ENCODE measurements at places on chromosomes 5 and 9.

DNA sequence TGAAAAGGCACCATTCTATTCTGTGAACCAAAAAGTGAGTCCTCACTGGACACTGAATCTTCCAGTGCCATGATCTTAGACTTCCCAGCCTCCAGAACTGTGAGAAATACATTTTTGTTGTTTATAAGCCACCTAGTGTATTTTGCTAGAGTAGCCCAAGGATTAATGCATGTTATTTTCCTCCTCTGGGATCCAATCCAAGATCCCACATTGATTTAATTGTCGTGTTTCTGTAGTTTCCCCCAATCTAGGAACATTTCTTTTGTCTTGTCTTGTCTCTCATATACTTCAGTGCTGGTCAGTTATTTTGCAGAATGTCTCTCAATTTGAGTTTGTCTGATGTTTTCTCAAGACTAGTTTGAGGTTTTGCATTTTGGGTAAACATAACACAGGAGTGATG lies 36.4 kb downstream of the GDNF start:
- DNase-seq: no peak

DNA sequence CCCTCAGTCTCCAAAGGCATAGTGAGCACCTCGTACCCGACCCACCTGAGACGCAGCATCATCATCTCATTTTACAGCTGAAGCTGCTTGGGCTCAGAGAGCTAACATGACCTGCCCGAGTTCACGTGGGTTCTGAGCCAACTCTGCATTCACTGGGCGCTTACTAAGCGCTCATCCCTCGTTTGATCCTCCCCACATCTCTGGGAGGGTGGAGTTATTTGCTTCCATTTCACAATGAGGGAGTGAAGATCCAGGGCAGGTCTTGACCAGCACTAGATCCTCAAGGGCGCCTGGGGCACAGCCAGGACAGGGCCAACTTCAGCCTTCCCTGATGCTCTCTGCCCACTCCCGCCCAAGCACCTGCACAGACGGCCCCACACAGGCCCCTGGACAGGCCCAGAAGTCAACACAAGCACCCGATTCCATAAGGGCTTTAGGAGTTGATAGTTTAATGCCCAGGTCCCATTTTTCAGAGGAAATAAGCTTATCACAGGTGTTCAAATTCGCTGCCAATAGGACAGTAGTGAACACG lies 80.8 kb downstream of the HRH2 start:
- DNase-seq: no peak

DNA sequence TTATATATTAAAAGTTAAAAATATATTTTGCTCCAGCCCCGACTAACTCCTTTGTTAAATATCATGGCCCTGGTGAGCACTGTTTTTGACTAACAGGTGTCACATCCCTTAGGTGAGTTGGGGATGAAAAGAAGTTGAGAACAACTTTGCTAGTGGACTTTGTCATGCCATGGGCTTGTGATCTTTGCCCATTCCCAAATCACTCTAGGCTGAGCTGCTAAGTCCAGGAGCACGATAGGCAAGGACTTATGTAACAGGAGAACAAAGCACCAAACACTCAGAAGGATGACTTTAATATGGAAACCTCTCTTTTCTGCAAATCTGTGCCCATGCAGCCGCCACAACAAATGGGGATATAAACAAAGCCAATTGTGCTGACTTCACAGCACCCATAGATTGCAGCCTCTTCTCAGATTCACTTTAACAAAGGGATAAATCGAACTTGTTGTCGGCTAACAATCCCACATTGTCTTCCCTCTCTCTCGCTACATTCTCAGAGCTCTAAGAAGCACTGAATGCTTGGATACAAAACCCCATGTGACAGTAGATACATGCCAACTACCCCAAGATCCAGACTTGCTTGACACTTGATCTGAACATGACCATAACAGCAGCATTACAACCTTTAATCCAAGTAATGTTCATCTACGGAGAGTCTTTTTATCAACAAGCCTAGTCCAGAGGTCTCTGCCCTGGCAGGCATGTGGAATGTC lies 86.8 kb upstream of the CD180 start:
- no peak for DNase-seq

DNA sequence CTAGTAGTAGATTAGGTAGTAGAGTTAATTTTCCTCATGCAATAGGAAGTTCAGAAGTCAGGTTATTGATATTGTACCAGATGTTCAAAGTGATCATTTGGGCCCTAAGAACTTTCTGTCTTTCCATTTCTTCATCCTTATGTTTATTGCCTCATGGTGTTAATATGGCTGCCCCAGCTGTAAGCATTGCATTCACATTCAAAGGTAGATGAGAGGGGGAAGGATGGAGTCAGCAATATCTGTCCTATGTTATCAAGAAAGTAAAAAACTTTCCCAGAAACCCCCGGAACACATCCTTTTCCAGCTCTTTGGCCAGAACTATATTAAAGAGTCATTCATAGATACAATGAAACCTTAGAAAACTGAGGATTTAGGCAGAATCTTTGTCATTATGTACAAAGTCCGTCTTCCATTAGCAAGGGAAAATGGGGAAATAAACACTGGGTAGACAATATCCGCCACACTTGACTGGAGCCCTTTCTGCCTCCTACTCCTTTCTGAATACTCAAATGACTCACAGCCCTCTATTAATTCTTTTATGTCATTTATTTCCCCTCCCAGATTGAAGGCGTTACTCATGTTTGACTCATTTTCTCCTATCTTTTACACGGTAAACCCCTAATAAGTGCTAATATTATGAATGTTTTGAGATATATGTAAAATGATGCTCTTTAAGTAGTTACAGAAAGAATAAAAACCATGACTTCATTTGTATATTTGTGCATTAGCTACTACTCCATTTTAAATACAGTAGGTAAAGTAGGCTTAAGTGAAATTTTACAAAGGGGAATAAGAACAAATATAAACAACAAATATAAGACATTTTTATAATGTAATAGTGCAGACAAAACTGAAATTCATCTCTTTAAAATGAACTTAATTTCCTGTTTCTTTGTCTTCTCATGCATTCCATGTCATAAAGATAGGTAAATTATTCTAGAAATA lies 127.6 kb downstream of the SLF1 start:
- no peak for DNase-seq

- no peak for DNase-seq
Measured at GRCh38 chr9:615756-616155, 225.7 kb upstream of the DMRT1 start.

DNA sequence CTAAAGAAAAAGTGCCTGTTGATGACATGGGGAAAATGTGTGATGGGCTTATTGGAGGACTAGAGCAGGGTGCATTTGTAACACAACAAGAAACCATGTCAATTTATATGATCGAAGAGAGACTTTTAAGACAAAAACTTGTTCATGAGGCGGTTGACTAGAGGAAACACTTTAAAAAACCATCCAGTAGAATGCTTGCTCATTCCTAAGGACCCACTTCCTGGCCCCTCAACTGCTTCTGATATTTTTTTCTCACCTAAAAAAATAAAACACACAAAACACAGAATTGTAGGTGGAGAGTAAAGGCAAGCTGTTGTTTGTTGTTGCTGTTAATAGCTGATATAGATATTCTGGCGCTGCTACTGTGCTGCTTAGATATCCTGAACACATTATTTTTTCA lies 50.6 kb downstream of the SPIN1 start:
- DNase-seq: no peak

GRCh38 chr9:134942011-134942787 lies 24.5 kb upstream of the FCN1 start:
- DNase-seq: no peak

DNA sequence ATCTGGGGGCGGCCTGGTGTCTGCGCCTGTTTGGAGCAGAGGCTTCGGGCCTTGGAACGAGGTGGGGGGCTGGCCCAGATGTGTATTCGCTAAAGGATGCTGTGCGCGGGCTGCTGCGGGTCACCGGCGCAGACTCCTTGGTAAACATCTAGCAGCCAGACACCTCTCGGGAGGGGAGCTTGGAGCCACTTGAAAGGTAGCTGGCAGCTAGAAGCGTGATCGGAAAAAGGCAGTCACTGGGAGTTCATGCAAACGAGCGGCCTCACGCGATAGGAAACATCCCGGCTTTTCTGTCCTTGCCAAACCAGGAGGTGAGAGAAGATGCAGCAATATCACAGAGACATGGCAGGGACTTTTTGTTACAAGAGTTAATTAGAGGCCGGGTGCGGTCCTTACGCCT lies 8.1 kb downstream of the LAMC3 start:
- DNase-seq: no peak

DNA sequence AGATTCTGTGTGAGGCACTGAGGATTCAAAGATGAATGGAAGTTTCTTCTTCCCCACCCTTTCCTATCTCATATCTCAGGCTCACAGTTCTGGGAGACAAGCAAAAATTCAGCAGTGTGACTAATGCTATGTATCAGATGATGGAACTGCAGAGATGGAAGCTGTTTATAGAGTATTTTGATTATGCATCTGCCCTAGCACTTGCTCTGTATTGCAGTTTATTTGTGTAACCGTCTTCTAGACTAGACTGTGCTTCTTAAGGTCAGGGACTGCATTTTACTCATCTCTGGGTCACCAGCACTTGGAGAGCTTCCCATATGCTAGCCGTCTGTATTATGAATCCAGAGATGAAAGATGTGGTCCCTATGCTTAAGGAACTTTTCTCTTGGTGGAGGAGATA lies 12.6 kb downstream of the CAVIN4 start:
- no peak for DNase-seq

DNA sequence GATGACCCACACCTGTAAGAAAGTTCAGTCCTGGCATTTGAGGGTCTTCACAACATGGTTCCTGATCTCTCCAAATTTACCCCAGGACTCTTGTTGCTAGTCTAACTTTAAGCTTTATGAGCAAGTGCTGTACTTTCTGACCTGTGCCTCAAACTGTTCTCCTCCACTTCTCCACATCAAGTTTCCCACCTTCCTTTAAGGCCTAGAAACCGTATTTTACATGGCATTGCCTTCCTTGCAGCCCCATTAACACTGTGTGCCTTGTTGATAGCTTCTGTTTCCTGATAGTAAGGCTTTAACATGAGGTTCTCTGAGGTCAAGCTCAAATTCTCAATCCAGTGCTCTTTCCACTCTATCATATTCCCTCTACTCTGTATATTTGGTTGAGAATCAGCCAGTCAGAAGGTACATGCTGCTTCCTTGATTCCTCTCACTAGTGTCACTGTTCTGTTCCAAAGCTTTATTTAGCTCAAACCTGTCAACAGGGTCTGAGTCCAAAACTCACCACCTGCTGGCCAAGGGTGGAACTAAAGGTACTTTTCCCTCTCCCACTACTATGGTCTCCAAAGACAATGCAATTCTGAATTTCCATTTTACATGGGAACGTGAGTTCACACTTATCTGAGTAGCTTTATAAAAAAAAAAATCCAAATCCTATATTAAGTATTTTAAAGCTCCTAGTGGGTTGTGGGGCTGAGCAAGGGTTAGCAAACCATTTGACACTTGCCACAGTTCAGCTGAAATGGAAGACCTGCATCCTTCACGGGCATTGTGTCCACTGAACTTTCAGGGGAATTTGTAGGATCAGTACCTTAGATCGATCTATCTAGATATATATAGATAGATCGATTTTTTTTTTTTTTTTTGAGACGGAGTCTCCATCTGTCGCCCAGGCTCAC lies 21.1 kb downstream of the VCP start:
- no peak for DNase-seq

GRCh38 chr5:73647721-73648120 lies 21.7 kb downstream of the ARHGEF28 start:
- DNase-seq: no peak

GRCh38 chr9:35594471-35594870 lies 10.6 kb upstream of the TESK1 start:
- no peak for DNase-seq

- peak; percentile 13 for DNase-seq
Measured at GRCh38 chr5:102711525-102712385, 43.4 kb upstream of the PAM start.

DNA sequence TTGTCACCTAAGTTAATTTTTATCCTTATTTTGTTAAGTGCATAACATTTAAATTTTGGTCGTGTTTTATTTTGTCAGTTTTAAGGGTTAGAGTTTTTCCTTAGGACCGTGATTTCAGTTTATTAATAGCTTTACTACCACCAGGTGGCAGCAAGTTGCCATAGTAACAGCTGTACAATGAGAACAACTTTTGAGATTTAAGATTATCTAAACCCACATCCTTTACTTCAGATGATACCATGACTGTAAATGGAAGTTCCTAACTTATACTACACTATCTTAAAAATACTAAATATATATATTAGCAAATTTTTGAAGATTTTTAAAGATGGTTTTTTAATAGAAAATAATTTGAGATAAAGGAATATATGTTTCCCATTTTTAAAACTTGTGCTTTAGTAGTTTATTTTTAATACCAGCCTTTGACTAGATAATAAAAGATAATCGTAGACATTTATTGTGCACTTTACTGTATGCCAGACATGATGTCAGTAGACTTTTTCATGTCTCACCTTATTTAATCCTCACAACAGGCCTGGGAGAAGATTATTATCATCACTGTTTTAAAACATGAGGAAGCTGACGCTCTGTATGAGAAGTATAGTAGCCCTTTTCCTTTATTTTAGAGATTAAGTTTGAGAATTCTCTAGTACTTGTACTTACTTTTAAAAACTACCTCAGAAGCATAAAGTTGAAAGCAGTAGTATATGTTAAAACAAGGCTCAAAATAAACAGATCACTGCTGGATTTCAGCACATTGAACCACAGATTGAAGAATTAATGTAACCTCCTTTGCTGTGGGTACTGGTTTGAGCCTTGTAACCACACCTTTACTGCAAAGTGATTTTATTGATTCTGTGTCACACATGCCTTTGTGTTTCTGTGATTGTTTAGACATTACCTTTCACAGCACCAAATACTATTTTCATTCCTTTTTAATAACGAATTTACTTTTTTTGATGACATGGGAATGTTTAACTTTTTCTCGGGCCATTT lies 27.5 kb downstream of the SREK1 start:
- peak; percentile 1 for DNase-seq

- no peak for DNase-seq
Measured at GRCh38 chr5:72697622-72698021, 118.8 kb upstream of the TNPO1 start.

- DNase-seq: peak; percentile 4
Measured at GRCh38 chr5:139863855-139864558, 68.4 kb downstream of the PSD2 start.

- DNase-seq: no peak
Measured at GRCh38 chr9:131100445-131100844, 4.1 kb downstream of the AIF1L start.

DNA sequence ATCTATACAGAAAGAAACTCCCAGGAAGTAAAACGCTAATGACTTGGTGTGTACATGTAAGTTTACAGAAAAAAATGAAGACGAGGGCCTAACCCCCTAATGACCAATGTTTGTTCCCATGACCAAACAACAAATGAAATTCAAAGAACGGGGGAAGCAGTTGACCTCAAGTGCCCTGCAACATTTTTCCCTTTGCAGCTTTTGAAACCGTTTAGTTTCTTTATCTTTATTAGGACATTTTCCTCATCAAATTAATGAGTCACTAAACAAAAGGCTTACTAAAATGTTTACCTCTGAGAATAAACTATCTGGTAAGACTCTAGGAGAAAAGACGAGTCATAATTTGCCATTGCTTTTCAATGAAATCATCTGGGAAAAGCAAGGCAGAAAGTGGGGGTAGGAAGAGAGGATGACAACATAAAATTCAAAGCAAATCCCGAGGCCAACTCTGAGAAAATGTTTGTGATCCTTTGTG lies 57.4 kb downstream of the LHFPL2 start:
- DNase-seq: no peak

Measured in DMS79 treated with DMSO at 0.1 percent for 48 hours (cell line).